ENCODE measurements at places on chromosomes 2 and 18.

DNA sequence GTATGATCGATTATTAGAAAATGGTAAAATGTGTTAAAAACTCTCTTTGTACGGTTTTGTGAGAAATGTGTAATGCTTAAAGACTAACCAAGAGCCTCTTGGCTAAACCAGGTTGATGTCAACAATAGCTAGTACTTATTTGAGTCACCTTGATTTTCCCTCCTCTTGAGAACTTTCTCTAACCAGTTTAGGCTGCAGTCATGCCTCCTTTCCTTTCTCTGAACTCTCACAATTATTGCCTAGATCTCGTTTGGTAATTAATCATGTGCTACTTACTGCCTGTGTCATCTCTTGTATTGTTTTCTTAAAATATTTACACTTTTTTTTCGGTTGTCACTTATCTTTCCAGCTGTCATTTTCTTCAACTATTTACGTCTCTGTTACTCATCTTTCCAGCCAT lies 1.1 kb upstream of the EPC2 start:
- no peak for DNase-seq

DNA sequence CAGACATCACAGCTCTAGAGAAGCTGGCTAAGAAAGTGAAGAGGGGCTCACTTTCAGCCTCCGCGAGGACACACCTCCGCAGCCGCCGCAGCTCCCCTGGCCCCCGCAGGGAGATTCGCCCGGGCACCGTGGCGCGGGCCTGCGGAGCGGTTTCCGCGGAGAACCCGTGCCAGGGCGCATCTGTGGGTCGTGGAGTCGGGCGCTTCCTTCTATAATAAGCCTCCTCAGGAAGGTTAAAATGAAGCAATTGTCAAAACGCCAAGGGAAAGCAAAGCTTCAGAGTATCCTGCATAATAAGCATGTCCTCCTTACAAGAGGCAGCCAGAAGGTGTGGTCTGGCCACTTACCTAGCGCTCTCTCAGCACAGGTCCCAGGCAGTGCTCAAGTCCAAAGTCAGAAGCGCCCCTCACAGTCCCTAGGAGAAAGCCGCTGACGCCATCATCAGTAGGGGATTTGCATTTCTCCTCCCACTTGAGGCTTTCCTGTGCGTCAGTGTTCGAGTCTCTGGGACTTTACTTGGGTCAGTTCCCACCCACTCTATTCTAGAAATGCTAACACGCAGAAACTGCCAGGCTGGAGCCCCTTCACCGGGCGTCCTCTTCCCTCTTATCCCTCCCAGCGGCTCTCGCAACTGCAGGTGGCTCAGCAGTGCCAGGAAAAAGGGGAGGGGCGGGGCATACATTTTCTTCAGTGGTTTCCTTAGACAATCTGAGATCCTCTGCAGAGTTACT lies at the start of gene STAT4:
STAT4 (minus strand) TSS at position 395 of the 731 bp plus-strand sequence. CDS start 2,791 bp downstream, outside the sequence.
- peak; percentile 89 for DNase-seq

DNA sequence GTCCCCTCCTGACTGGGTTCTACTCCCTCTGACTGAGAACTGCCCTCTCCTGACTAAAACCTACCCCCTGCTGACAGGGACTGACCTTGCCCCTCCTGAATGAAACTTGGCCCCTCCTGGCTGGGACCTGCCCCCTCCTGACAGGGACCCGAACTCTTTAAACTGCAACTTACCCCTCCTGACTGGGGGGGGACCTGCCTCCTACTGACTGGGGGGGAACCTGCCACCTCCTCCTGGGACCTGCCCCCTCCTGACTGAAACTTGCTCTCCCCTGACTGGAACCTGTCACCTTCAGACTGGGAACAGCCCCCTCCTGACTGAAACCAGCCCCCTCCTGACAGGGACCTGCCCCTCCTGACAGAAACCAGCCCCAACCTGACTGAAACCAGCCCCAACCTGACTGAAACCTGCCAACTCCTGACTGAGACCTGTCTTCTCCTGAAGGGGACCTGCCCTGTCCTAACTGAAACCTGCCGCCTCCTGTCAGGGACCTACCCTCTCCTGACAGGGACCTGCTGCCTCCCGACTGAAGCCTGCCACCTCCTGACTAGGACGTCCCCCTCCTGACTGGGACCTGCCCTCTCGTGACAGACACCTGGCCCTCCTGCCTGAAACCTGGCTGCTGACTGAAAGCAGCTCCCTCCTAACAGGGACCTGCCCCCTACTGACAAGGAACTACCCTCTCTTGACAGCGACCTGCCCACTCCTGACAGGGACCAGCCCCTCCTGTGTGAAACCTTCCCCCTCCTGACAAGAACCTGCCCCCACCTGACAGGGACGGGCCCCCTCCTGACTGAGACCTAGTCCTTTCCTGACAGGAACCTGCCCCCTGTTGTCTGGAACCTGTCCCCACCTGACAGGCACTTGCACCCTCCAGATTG lies 87.1 kb downstream of the PXDN start:
- DNase-seq = no peak

- peak; percentile 71 for DNase-seq
Measured at GRCh38 chr2:238231251-238231793, 8.5 kb downstream of the HES6 start.

DNA sequence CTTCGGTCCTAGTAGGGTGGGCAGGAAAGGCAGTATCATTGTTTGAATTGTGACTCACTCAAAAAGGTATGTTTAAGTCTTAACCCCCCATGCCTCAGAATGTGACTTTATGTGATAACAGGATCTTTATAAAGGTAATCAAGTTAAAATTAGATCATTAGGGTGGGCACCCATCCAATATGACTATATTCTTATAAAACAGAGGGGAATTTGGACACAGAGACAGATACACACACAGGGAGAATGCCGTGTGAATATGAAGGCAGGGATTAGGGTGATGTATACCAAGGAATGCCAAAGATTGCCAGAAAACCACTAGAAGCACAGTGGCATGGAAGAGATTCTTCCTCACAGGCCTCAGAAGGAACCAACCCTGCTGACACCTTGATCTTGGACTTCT lies 281.8 kb downstream of the CLIP4 start:
- no peak for DNase-seq

- DNase-seq = no peak
Measured at GRCh38 chr2:177397481-177398289, 5.1 kb downstream of the AGPS start.

GRCh38 chr18:61975526-61976326 lies 82.9 kb upstream of the RNF152 start:
- DNase-seq = peak; percentile 9

DNA sequence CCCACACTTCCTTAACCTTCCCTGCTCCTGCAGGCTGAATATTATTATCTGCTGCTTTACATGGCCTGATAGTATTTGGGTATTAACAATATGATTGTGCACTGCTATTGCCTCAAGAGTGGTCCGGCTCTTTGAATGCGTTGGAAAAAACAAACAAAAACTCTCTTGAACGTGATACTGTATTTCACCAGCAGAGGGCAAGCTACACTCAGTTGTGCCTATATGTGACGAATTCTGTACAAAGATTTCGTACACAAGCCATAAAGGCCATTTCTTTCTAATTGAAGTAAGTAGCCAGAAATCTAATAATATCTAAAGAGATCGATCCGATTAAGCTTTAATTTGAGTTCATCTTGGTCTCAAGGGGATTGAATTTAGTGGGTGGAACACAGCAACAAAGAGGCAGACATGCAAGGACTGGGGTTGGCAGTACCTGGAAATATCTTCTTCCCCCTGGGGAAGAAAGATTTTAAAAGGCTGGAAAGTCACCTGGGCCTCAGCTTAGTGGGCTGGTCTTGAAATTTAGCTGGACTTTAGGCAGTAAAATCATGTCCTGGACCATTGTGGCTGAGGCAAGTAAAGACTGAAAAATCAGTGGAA lies 49.3 kb upstream of the RAB6D start:
- no peak for DNase-seq

- DNase-seq = no peak
Measured at GRCh38 chr2:85753525-85754312, at the start of gene ATOH8. ATOH8 (plus strand) TSS chr2:85753991; CDS start chr2:85754190, 199 bp downstream.

DNA sequence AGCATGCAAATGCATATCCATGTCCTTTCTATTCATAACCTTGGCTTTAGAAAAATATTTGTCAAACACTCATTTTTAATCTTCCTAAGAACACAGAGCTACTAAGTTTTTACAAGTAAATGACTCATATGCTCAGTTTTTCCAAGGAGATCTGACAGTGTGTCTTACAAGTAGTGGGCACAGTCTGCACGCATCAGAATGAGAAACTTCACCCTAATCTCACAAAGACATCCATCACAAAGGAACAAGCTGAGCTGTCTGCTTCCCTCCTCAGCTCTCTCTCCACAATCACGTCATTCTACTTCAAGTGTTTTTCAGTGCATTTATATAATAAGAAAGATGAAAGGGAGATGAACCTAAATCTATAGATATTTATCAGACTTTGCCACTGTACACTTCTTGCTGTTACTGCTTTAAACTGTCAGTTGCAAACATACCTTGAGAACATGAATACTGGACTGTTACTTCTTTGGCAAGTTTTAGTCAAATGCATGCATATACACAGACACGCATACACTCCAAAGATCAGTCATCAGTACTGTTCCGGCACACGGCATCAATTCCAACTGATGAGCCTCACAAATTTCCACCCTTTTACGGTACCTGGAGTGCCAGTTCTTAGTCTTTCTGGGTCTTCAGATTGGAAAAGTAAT lies 75.7 kb downstream of the RBMS1 start:
- peak; percentile 47 for DNase-seq

GRCh38 chr2:159225025-159226016 lies 61.2 kb downstream of the WDSUB1 start:
- DNase-seq = no peak

DNA sequence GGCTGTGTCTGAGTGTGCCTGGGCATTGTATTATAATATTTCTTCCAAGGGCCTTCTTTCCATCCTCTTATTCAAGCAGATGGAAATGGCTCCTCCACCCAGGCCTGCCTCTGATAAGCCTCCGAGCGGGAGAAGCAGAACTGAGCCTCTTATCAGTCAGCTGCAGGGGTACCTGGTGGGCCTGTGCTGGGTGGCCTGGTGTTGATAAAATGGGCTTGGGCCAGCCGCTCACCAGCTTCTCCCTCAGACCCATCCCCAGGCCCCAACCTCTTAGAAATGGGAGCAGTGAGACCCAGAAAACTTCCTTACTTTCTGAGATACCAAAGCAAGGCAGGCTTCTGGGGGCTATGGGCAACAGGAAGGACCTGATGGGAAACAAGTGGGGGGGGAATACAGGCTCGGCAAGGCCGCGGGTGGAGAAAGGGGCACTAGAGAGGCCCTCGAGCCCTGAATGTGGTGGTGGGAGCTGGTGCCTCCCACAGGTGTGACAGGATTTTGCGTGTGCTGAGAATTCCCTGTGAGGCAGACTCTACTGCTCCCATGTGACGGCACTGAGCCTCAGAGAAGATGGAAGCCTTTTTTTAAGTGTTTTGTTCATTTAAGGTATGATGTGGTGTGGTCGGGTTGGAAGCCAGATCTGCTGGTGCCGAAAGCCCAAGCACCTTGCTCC lies 18.3 kb downstream of the GYPC start:
- DNase-seq = no peak

DNA sequence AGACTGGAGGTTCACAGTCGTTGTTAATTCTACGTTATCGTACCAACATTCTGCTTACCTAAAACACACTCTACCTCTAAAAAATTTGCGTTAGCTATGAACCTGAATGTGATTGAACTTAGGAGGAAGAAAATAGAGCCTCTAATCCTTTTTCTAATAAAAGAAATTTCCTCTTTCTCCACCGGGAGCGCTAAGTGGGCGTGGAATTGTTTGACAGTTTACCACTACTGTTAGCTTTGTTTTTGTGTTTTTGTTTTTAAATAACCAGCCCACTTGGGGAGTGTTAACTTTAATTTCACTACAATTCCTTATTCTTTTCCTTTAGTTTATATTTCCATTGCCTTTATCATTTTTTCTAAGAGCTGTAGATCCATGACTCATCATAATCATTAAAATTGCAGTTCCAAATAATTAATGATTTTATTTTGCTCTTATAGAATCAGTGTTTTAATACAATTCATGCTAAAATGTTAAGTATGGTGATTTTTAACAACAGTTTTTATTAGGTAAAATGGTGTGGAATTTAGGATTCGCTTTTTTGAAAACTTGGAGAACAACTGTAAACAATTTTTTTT lies 55.0 kb upstream of the ITM2C start:
- DNase-seq = no peak

DNA sequence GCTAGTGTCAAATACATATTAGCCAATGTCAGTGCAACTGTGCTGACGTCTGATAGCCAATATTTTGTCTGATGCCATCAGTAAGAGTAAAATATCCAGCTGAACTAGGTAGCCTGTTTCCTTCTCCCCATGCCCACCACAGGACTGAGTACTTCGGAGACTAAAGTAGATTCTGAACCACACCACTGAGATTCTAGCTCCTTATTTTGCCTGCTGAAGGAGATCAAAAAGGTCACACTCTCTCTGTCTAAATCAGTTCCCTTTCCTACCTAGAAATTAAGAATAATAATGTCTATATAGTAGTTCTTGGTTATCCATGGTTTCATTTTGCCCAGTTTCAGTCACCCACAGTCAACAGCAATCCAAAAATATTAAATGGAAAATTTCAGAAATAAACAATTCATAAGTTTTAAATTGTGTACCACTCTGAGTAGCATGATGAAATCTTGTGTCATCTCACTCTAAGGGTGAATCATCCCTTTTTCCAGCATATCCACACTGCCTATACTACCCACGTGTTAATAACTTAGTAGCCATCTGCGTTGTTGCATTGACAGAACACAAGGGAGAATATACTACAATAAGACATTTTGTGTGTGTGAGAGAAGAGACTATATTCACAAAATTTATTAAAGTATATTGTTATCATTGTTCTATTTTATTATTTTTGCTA lies 1043.3 kb upstream of the PIK3C3 start:
- no peak for DNase-seq

DNA sequence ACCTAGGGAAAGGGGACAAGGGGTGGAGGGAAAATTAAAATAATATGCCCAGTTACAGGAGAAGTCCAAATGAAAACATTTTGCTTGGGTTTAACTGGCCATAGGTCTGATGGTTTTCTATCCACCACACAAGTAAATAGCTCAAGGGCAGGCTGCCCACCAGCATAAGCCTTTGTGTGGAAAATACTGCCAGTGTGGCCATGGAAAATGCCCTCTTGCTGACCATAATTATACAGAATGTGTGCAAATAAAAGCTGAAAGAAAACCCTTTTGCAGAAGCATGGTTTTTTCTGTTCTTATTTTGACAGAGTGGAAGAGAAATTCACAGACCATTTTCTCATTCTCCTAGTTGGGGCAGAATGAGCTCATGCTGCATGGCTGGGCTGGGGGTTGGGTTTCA lies 111.3 kb upstream of the SIX2 start:
- DNase-seq = no peak

DNA sequence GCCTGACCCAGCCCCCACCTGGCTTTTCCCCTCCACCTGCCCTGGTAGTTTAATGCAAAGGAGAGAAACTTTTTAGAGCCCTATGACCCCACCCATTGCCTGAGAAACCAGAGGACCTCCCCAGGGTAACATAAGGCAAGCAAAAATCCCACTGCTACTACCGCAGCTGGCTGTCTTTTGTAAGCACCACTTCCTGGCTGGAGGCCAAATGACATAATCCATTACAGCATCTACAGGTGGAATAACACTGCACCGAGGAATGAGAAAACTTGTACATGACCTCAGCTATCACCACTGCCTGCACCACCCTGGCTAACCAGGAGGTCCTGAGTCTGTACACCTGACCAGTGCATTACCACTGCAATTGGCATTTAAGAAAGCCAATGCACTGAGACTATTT lies 149.6 kb upstream of the GALNT5 start:
- no peak for DNase-seq

GRCh38 chr2:141329964-141330363 lies 800.9 kb downstream of the LRP1B start:
- no peak for DNase-seq
